ENCODE measurements at places on chromosomes 1 and 21.

- H3K27ac ChIP-seq = no peak overlapping the region
- no peak overlapping the region for H3K4me3 ChIP-seq
- no peaks in the 10 kb centered on the region for H3K4me1 ChIP-seq
Measured at GRCh38 chr1:210821615-210822014, 312.3 kb downstream of the KCNH1 start.

- H3K27me3 ChIP-seq = no peaks in the 10 kb centered on the region
- no peak for DNase-seq
- H3K27ac ChIP-seq = no peak overlapping the region
- H3K4me3 ChIP-seq = no peak overlapping the region
Measured at GRCh38 chr1:76352741-76353435, 278.3 kb downstream of the ST6GALNAC3 start.

GRCh38 chr1:58921342-58921741 lies 137.5 kb upstream of the JUN start:
- DNase-seq = no peak
- H3K27me3 ChIP-seq = no peaks in the 10 kb centered on the region
- H3K36me3 ChIP-seq = no peaks in the 10 kb centered on the region
- peaks cover 10% of the 10 kb centered on the region for H3K4me1 ChIP-seq

- no peak overlapping the region for H3K4me3 ChIP-seq
- no peak overlapping the region for H3K27ac ChIP-seq
- H3K27me3 ChIP-seq = no peaks in the 10 kb centered on the region
- no peaks in the 10 kb centered on the region for H3K36me3 ChIP-seq
Measured at GRCh38 chr1:165542015-165542631, 1.7 kb upstream of the LRRC52 start.

DNA sequence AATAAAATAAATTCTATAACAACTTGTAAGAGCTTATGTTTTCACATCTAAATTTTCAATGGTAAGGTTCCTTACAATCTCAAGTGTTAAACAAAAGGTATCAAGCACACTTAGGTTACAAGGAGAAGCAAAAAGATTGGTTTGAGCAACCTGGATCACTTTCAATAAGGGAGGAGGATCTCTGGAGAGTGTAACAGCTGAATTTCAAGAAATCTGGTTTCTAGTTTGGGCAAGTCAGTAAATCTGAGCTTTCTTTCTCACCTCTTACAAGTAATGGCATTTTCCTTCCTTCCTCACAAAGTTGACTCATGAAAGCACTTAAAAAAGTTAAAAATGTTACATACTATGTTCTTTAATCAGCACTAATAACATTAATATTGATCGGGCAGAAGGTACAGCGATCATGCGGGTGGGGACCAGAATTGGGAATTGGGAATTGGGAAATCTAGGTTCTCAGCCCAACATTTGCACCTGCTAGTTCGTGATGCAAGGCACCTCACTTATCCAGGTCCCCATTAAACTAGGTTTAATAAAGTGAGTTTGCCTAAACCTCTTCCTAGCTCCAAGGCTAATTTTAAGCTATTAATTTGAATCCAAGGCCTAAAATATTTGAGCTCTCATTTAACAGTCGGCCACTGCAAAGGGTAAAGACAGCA lies 3.1 kb downstream of the NUCKS1 start:
- H3K4me1 ChIP-seq = peaks cover 29% of the 10 kb centered on the region
- H3K27me3 ChIP-seq = no peaks in the 10 kb centered on the region
- no peaks in the 10 kb centered on the region for H3K36me3 ChIP-seq
- no peak for DNase-seq
- H3K27ac ChIP-seq = no peak overlapping the region

DNA sequence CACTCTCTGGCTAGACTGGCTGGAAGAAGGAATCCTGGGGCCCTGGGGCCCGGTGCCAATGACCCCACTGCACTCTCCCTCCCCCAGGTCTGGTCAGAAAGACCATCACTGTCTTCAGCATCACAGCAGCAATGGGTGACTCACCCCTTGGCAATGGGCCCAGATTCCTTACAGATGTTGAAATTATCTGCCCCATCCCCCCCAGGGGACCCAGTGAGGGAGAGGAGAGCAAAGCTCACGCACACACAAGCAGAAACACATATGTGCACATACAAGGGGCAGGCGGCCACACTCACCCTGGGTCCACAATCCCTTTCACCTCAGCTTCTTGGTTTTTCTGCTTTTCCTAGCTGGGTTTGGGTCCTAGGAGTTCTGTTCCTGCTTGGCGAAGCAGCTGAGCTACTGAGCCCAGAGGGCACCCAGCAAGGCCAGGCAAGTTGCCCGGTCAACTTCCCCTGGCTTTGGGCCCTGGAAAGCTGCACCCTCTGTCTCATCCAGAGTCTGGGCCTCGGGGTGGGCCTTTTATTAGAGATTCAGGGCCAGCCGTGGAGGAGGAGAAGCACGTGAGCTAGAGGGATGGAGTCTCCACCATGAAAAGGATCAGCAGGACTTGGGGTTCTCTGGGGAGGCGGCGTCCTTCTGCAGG lies 2.6 kb downstream of the COL16A1 start:
- no peak overlapping the region for H3K27ac ChIP-seq
- no peaks in the 10 kb centered on the region for H3K36me3 ChIP-seq
- no peak overlapping the region for H3K4me3 ChIP-seq
- H3K4me1 ChIP-seq = peaks cover 30% of the 10 kb centered on the region
- peak; percentile 85 for DNase-seq

GRCh38 chr1:222098404-222098803 lies 356.5 kb upstream of the DUSP10 start:
- H3K4me3 ChIP-seq = no peak overlapping the region
- no peak for DNase-seq
- no peaks in the 10 kb centered on the region for H3K27me3 ChIP-seq
- no peaks in the 10 kb centered on the region for H3K36me3 ChIP-seq
- no peak overlapping the region for H3K27ac ChIP-seq

- no peak for DNase-seq
- no peaks in the 10 kb centered on the region for H3K36me3 ChIP-seq
- no peaks in the 10 kb centered on the region for H3K4me1 ChIP-seq
- H3K27me3 ChIP-seq = no peaks in the 10 kb centered on the region
- no peak overlapping the region for H3K27ac ChIP-seq
Measured at GRCh38 chr1:175656416-175656815, 87.0 kb downstream of the TNR start.

- H3K27ac ChIP-seq = no peak overlapping the region
- H3K4me1 ChIP-seq = no peaks in the 10 kb centered on the region
- no peaks in the 10 kb centered on the region for H3K36me3 ChIP-seq
- no peak overlapping the region for H3K4me3 ChIP-seq
- H3K27me3 ChIP-seq = no peaks in the 10 kb centered on the region
Measured at GRCh38 chr1:6776895-6777294, 8.4 kb upstream of the CAMTA1 start.

- no peak for DNase-seq
- H3K4me1 ChIP-seq = no peaks in the 10 kb centered on the region
- H3K27me3 ChIP-seq = no peaks in the 10 kb centered on the region
- no peak overlapping the region for H3K27ac ChIP-seq
Measured at GRCh38 chr1:115946116-115946515, 30.2 kb upstream of the SLC22A15 start.

DNA sequence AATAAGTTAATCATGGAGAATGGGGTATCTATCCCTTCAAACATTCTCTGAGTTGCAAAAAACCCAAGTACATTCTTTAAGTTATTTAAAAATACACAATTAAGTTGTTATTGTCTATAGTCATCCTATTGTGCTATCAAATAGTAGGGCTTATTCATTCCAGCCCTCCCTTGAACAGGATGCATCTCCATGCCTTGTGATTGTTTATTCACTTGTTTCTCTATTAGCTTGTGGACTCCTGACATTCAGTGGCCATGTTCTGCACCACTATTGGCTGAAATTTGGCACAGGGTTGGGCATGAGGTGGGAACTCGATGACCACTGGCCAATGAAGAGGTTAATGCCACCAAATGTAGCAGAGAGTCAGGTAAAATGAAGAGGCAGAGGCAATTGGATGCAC lies 272.8 kb downstream of the TNR start:
- no peak overlapping the region for H3K27ac ChIP-seq
- H3K4me1 ChIP-seq = no peaks in the 10 kb centered on the region
- DNase-seq = no peak
- no peak overlapping the region for H3K4me3 ChIP-seq

- no peaks in the 10 kb centered on the region for H3K27me3 ChIP-seq
- no peak overlapping the region for H3K27ac ChIP-seq
- H3K36me3 ChIP-seq = no peaks in the 10 kb centered on the region
- peaks cover 6% of the 10 kb centered on the region for H3K4me1 ChIP-seq
Measured at GRCh38 chr1:99369154-99369553, 104.9 kb downstream of the PLPPR4 start.

- DNase-seq = no peak
- no peaks in the 10 kb centered on the region for H3K36me3 ChIP-seq
- H3K4me3 ChIP-seq = no peak overlapping the region
Measured at GRCh38 chr1:177586429-177586828, 383.4 kb downstream of the SEC16B start.

DNA sequence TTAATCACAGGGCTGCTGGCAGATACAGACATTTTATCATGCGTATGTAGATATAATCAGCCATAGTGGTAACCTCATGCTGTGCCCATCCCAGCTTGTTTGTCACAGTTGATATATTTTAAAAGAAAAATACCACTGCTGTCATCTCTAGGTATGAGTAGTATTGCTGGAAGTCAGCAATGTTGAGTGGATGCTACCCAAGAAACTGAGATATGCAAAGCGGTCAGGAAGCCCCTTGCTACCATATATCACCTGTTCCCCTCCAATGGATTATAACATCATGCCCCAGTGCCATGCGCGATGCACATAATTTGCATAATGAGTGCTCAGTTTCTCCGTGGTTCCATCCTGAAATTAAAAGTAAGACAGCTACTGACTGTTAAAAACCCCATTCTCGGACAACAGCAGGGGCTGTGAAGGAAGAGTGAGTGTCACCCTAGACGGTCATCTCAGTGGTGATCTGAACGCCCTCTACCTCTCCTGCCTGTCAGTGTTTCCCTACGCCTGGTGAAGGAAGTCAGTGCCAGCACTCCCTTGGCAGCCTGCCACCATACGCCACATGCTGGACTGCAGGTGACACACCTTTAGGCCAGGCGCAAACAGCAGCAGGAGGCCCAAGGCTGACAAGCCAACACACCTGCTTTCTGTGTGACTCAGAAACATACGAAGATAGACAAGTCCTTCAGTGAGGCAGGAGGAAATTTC lies 2.7 kb downstream of the IL10RB start:
- H3K4me1 ChIP-seq = no peaks in the 10 kb centered on the region
- H3K27me3 ChIP-seq = no peaks in the 10 kb centered on the region
- H3K27ac ChIP-seq = no peak overlapping the region
- H3K4me3 ChIP-seq = no peak overlapping the region

- peak overlapping the region; percentile 50 for H3K4me3 ChIP-seq
- H3K27ac ChIP-seq = peak overlapping the region; percentile 46
- H3K4me1 ChIP-seq = peaks cover 6% of the 10 kb centered on the region
- H3K36me3 ChIP-seq = no peaks in the 10 kb centered on the region
- H3K27me3 ChIP-seq = no peaks in the 10 kb centered on the region
- no peak for DNase-seq
Measured at GRCh38 chr21:20998456-20998789, 214 bp downstream of the NCAM2 start.

DNA sequence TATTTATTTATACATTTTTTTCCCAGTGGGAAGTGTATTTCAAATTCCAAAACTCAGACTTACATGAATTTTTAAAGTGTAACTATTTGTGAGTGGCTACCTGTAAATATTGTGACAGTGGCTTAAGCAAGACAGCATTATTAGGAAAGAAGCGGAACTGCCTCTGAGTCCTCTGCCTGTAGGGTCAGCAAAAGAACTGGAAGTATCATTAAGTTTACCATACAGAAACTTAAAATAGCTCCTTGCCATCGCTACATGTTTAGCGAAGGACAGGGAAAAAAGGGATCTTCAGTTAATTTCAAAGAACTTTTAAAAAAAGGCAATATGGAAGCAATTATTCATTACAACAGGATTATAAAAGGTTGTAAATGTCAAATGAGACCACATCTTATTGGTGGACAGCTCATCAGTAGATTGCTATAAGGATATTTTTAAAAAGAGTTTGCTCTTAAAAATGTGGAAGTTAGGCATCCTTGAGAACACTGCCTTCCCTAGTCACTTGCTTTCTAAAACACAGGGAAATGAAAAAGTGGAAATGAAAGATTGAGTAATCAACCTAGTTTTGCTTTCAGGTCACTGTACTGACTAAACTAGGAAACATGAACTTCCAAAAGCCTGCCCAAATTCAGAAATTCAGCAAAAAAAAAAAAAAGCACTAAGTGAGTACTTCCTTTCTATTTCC lies 39.2 kb downstream of the NSL1 start:
- peaks cover 9% of the 10 kb centered on the region for H3K4me1 ChIP-seq
- no peaks in the 10 kb centered on the region for H3K36me3 ChIP-seq
- no peaks in the 10 kb centered on the region for H3K27me3 ChIP-seq
- DNase-seq = no peak
- no peak overlapping the region for H3K27ac ChIP-seq

DNA sequence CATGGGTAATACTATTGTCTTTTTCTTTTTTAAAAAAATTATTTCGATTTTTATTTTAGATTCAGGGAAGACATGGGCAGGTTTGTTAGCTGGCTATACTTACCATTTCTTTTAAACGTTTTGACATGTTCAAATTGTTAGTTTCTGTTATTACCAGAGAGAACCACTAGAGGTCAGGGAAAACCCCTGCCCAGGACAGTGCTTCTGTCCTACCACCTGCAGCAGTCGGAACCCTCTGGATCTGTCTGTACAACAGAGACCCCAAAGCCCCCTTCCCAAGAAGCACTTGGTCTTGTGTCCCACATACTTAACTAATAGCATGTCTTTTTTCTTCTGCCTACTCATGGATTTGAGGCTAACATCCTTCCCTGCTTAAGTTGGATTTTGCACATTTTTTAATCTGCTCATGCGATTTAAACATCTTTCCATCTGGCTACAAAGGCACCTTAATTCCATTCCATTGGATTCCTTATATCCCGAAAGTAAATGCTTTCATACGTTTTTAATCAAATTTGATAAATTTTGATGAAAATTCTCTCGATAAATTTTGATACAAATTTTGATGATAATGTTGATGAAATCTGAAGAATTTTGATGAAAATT lies 10.0 kb upstream of the C1orf115 start:
- H3K27ac ChIP-seq = no peak overlapping the region
- H3K36me3 ChIP-seq = no peaks in the 10 kb centered on the region
- H3K4me1 ChIP-seq = no peaks in the 10 kb centered on the region

- no peaks in the 10 kb centered on the region for H3K36me3 ChIP-seq
- peaks cover 45% of the 10 kb centered on the region for H3K4me1 ChIP-seq
- DNase-seq = peak; percentile 51
- no peaks in the 10 kb centered on the region for H3K27me3 ChIP-seq
Measured at GRCh38 chr1:201714542-201715329, 114.2 kb upstream of the IPO9 start.

GRCh38 chr1:228862542-228863505 lies 127.5 kb downstream of the RHOU start:
- H3K4me3 ChIP-seq = no peak overlapping the region
- no peaks in the 10 kb centered on the region for H3K27me3 ChIP-seq
- H3K27ac ChIP-seq = no peak overlapping the region
- peak; percentile 7 for DNase-seq
